ENCODE measurements at places on chromosomes 12 and 14.

GRCh38 chr12:69339999-69340398 lies 8.2 kb upstream of the LYZ start:
- DNase-seq: no peak

DNA sequence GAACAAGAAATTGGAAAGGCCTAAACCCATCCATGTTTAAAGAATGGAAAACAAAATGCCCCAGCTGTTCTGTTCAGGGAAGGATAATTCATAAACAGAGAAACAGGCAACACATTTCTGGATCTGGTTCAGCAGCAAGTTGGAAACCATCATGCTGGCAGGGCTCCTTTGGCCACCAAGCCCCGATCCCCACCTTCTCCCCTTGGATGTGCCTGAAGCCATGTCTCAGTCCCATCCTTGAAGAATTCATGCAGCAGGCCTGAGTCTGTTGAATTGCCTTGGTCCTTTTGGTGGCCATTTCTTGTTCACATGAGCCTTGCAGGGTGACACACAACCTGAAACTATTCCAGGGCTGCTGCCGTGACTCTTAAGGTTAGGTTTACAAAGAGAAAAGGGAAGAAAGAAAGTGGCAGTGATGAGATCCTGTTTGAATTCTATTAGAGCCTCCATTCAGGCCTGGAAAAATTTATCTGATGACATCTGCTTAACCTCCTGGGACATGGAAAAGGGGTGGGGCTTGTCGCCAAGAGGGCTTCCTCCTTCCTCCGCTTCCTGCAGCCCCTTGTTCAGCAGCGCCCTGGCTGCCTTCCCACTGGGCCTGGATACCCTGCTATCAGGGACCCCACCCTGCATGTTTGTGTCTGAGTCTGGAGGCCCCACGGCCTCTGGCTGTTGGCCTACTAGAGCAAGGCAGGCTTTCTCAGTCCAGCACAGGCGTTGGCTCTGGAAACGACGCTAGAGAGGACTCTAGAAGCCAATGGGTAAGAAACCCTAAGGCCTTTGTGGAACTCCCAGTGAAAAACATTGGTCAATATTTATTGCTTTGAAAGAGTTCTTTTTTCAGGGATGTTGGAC lies 341.9 kb downstream of the C12orf75 start:
- no peak for DNase-seq

DNA sequence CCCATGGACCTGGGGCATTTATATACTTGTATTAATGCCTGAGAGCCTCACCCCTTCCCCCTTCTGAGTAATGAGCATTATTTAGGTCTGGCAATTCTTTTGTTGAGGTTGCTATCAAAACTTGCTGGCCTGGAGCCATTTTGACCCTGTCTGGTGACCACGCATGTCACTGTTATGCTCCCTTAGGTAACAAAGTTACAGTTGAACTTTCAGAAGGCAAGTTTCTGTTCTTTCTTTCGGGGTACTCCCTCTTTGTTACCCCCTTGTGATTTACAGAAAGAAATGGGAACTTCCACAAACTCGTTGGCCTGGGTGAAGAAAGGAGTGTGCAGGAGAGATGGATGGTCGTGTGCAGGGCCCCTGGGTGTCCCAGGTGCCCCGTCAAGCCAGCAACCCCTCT lies 305.4 kb downstream of the DPF3 start:
- no peak for DNase-seq

GRCh38 chr12:31456562-31456961 lies 130.6 kb upstream of the SINHCAF start:
- no peak for DNase-seq

GRCh38 chr14:45246691-45247090 lies 6.3 kb downstream of the MIS18BP1 start:
- no peak for DNase-seq

GRCh38 chr12:27541031-27541719 lies 17.2 kb downstream of the PPFIBP1 start:
- no peak for DNase-seq

DNA sequence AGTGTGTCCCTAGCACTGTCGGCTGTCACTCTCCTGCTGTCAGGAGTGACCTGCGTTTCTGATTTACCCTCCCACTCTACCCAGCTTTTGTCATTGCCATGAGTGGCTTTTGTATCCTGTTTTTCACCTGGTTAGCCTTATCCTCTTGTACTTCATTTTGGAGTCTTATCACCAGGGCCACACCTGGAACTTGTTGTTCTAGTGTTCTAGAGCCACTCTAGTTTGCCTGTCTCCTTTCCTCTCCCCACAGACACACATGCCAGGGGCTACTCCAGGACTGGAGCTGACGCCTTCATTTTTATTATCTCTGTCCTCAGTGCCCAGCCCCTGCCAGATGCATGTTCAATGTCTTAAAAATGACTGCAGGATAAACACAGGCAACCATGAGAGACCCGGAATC lies 34.2 kb downstream of the ZC3H14 start:
- DNase-seq: no peak

GRCh38 chr14:52003324-52003723 lies 14.0 kb downstream of the RTRAF start:
- no peak for DNase-seq

DNA sequence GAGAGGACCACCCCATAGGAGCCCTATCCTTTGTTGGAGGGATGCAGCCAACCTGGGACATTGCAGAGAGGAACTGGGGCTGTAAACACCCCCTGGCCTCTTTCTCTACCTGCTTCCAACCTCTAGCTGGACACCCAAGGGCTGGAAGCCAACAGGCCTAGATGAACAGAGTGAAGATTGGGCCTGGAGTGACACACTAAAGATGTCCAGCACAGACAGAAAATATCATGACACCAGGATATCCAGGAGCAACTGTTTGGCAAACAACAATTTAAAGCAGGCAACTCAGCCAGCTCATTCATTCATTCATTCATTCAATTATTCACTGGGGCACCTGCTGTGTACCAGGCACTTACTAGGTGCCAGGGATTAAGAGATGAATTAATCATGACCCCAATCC lies 125.0 kb upstream of the NCOR2 start:
- no peak for DNase-seq

DNA sequence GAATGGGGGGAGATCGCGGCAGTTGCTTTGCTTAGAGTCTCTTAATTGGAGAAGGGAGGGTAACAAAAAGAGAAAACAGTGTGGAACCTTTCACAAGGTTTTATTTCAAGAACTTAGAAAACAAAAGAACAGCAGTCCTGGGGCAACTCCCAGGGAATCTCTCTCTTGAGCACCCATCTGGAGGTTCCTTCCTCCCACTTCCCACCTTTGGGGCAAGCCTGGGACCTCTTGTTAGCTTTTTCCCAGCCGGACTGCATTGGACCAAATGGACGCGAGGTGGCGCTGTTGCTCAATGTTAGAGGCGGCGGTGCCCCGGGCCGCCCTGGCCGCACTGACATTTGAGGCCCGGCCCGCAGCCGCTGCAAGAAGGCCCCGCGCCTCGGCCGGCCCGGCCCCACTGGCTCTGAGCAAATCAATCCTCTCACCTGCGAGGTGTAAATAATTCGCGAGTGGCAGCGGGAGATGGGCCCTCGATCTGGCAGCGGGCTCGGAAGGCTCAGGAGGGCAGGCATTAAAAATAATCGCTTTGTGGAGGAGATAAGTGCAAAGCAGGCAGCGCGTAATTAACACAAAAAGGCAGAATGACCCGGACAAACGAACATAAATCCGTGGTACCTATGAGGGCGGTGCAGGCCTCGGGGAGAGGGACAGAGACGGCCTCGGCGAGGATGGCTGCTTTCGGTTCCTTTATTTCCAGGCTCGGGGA lies 2.8 kb upstream of the HOXC8 start:
- DNase-seq: no peak

DNA sequence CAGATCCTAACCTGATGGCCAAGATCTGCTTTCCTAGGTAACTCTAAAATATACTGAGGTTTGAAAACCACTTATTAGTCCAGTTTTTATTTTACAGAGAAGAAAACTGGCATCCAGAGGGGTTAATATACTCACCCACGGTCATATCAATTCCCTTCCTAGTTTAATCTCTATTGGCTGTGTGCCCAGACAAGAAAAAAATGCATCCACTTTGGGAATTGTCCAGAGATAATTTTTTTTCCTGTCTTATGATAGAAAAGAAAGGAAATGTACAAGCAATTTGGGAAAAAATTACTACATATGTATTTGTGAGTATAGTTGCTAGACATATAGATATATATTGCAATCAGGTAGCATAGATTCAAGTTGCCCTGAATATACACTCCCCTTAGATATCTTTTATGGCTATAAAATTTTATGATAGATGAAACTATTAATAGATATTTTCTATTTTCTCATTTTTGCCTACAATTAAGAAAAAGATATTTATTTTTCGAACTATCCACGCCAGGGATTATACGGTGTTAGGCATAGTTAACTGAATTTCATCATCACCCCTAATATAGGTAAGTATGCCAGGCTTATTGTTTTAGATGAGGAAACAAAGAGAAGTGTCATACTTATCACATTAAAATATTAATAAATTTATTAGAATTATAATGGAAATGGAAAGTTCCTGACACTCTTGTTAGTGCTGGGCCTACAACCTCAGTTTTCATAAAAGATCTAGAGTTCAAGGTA lies 100.5 kb upstream of the SLC38A2 start:
- peak; percentile 66 for DNase-seq

DNA sequence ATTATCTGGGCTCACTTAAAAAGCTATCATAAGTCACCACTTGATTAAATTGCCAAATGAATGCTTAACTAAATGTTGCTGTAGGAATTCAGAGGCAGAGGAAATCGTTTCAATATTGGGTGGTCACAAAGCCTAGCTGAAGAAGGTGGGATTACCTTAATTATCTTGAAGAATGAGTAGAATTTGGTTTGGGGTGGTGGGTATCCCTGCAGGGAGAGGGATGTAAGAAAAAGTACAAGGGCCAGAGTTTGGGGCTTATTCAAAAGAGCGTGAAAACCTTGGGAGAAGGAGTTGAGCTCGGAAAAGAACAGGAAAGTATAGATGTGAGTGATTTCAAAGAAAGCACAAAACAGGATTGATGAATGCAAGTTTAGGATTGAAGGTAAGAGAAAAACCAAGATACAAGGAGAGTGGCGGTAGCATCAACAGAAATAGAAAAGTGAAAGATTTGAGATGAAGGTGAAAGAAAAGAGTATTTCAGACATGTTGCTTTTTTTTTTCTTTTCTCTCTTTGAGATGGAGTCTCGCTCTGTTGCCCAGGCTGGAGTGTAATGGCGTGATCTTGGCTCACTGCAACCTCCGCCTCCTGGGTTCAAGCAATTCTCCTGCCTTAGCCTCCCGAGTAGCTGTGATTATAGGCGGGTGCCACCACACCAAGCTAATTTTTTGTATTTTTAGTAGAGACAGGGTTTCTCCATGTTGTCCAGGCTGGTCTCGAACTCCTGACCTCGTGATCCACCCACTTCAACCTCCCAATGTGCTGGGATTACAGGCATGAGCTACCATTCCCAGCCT lies 1.7 kb downstream of the BRMS1L start:
- DNase-seq: no peak

GRCh38 chr12:46276756-46277155 lies 7.9 kb upstream of the SLC38A1 start:
- DNase-seq: no peak

GRCh38 chr14:99605299-99605961 lies 1.4 kb upstream of the CCDC85C start:
- DNase-seq: peak; percentile 71

- DNase-seq: no peak
Measured at GRCh38 chr12:66453844-66454243, 151.6 kb downstream of the HELB start.

DNA sequence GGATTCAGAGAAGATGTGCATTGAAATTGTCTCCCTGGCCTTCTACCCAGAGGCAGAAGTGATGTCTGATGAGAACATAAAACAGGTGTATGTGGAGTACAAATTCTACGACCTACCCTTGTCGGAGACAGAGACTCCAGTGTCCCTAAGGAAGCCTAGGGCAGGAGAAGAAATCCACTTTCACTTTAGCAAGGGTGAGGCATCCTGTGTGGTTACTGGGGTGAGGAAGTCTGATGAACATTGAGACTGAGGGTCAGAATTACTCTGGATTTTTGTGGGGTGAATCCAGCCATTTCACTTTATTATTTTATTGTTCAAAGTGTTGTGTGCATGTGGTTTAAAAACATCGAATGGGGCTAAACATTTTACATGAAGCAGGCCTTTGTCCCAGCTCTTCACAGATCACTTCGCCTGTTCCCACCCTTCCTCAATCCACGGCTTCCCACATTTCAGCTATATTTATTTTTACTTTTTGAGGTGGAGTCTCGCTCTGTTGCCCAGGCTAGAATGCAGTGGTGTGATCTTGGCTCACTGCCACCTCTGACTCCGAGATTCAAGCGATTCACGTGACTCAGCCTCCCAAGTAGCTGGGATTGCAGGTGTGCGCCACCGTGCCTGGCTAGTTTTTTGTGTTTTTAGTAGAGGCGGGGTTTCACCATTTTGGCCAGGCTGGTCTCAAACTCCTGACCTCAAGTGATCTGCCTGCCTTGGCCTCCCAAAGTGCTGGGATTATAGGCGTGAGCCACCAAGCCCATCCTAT lies 40.6 kb downstream of the SUPT16H start:
- no peak for DNase-seq

DNA sequence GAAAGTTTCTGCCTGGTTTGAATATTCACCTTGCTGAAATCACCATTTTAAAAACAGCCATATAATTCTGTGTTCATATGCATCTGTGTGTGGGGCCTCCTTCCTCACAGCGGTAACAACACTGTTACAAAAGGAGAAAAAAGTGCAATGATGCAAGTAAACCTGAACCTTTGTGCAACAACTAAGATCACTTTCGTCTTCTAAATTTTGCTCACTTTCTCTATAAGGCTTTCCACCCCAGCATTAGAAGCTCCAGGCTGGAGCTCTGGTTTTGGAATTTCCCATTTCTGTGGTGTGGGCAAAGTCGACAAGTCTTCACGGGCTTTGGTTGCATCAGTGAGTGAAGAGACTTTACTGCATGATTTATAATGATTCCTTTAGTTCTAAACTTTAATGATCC lies 18.4 kb downstream of the FGD6 start:
- no peak for DNase-seq

- DNase-seq: no peak
Measured at GRCh38 chr12:100199023-100199346, 1.6 kb upstream of the ACTR6 start.

DNA sequence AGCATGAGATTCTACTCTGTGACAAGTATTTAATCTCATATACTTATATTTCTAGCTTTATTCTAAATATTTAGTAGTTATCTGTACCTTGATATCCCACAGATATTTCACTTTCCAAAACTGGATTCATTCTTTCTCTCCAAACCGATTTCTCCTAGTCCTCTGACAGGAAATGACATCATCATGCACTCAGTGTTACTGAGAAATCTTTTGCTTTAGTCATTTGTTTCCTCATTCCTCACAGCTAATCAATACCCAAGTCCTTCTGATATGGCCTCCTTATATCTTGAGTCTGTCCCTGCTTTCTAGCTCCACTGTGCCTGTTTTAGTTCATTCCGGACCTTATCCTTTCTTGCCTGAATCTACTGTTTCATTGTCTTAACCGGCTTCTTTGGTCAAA lies 39.4 kb upstream of the E2F7 start:
- no peak for DNase-seq

- no peak for DNase-seq
Measured at GRCh38 chr14:63962906-63963305, 110.1 kb downstream of the SYNE2 start.

- no peak for DNase-seq
Measured at GRCh38 chr14:99185436-99186068, 86.4 kb downstream of the BCL11B start.

GRCh38 chr12:16626991-16627390 lies 21.0 kb upstream of the LMO3 start:
- no peak for DNase-seq
